ENCODE measurements at places on chromosomes 2 and 18. TPM values are rescaled to one million over a fixed set of nuclear protein-coding genes. Genes with fewer than 3 reads are reported as not detected.

The ALPG gene
- not detected for total RNA-seq

The CNDP1 gene
- total RNA-seq, result not detected

DNA sequence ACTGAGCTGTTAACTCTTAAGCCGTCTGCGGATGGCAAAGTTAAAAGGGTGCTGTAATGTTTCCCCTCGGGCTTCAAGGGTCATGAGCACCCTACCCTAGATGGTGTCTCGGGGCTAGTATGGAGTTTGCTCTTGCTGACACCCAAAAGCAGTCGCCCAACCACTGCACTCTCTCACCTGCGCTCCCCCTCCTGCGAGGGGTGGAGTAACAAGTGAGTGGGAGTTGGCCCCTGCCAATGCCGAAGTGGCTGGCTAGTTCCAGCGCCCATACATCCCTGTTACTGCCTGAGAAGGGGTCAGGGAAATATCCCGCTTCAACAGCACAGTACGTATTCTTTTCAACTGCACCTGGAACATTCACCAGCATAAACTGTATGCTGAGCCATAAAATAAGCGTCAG, 47.5 kb downstream of the FAM117B start:
- H3K27ac ChIP-seq, result no peak overlapping the region
- no peaks in the 10 kb centered on the region for H3K27me3 ChIP-seq
- no peak for DNase-seq

GRCh38 chr2:152046940-152047339, 51.9 kb downstream of the CACNB4 start:
- no peak overlapping the region for H3K4me3 ChIP-seq
- H3K4me1 ChIP-seq, result no peaks in the 10 kb centered on the region
- no peak overlapping the region for H3K27ac ChIP-seq

DNA sequence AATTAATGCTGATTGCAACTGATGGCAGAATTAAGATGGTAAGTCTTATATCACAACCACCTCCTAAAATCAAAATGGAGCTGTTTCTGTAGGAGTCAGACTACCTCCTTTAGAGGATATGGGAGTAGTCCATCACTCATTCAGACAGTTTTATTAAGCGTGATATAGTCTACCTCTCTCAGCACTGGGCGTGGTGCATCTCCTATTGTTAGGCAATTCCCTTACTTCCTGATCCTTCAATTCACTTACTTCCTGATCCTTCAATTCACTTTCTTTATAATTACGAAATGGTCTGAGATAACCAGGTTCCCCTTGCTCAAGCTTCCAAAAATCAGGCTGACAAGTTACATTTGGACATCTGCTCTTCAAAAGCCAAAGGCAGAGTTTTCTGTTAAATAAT, 31.9 kb downstream of the ATP8B1 start:
- H3K27me3 ChIP-seq, result no peaks in the 10 kb centered on the region
- no peak overlapping the region for H3K4me3 ChIP-seq
- no peaks in the 10 kb centered on the region for H3K36me3 ChIP-seq
- peaks cover 48% of the 10 kb centered on the region for H3K4me1 ChIP-seq

The GALNT14 gene
- total RNA-seq, result not detected

The AQP4 gene
- 9.9 TPM for total RNA-seq

GRCh38 chr2:33339269-33339668, 137.2 kb upstream of the RASGRP3 start:
- DNase-seq, result no peak
- no peaks in the 10 kb centered on the region for H3K4me1 ChIP-seq
- H3K27me3 ChIP-seq, result no peaks in the 10 kb centered on the region
- H3K27ac ChIP-seq, result no peak overlapping the region

The GLS gene
- total RNA-seq, result 32.6 TPM

DNA sequence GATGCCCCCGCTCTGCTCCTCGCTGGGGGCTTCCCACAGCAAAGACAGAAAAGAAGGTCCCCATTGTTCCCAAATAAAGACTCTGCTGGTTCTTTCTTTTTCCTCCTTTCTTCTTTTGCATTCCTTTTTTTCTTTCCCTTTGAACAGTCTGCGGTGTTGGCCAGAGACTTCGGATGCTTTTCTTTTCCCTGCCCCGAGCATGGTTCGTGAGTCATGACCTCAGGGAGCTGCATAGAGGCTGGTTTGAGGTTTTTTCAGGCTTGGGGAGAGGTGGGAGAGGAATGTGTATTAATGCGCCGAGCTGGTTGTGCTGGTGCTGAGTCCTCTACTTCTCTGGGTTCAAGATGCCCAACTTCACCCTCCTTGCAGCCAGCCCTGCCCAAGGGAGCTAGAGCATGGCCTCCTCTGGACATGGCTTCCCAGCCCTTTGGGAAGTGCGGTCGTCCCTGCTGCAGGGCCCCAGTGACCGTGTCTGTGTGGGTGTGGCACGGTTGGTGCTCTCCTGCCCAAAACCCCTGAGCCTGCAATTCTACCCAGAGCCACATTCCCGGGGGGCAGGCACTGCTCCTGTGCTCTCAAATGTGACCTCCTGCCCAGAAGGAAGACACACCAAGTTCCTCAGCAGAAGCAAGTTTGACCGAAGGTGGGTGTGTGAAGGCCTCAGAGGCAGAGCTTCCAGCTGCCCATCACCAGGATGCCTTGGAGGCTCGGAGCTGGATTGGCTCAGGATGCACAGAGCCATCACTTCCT, 9.0 kb upstream of the ARHGEF4 start:
- H3K4me1 ChIP-seq, result no peaks in the 10 kb centered on the region
- no peaks in the 10 kb centered on the region for H3K27me3 ChIP-seq
- no peak overlapping the region for H3K27ac ChIP-seq
- H3K36me3 ChIP-seq, result no peaks in the 10 kb centered on the region
- no peak overlapping the region for H3K4me3 ChIP-seq
- DNase-seq, result no peak

DNA sequence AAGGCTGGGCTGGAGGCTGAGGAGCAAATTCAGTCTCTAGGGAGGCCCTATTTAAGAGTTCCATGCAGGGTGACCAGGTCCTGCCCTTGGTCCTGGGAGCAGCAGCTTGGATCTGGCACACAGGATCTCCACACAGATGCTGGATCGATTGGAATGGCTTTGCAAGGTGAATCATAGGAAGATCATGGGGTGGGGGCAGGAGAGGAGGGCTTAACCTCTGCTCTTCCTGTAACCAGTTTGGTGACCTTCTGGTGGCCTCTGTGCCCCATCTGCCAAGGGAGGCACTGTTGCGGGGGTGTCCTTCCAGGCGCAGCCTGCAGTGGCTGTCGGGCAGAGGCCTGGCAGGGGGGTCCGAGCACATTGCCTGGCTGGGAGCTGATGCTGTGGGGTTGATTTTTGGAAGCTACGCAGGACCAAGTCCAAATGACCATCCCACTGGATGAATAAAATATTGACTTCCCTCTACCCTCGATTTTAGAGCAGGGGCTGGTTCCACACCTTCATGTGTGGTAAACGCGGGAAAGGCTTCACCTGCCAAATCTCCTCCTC, 79.7 kb downstream of the EDAR start:
- no peak overlapping the region for H3K4me3 ChIP-seq
- H3K36me3 ChIP-seq, result no peaks in the 10 kb centered on the region
- DNase-seq, result no peak
- H3K4me1 ChIP-seq, result no peaks in the 10 kb centered on the region

The GALNT5 gene
- not detected for total RNA-seq

GRCh38 chr2:33153008-33153407, 206.3 kb downstream of the LTBP1 start:
- no peak overlapping the region for H3K27ac ChIP-seq
- no peaks in the 10 kb centered on the region for H3K4me1 ChIP-seq
- no peaks in the 10 kb centered on the region for H3K36me3 ChIP-seq
- no peak for DNase-seq
- H3K4me3 ChIP-seq, result no peak overlapping the region

The CHRND gene
- total RNA-seq, result 119 TPM

- no peak overlapping the region for H3K4me3 ChIP-seq
- H3K27ac ChIP-seq, result no peak overlapping the region
- H3K4me1 ChIP-seq, result no peaks in the 10 kb centered on the region
- no peak for DNase-seq
Measured at GRCh38 chr2:72084584-72084976, 63.1 kb downstream of the CYP26B1 start.

DNA sequence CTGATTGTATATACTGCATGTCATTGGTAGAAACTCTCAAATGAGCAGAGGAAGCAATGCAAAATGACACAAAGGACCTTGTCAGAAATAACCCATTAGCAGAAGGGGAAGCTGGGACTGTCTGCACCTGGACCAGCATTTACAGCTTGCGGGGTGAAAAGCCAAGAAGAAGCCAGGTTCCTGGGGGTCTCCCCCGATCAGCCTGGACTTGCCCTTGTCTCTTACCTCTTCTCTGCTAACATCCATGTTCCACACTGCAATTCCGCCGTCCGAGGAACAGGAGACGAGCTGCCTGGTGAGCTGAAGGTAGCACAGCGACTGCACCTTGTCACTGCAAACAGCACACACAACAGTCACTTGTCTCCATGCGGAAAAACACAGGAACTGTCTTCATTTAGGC, 51.1 kb downstream of the WDFY1 start:
- no peaks in the 10 kb centered on the region for H3K36me3 ChIP-seq
- no peaks in the 10 kb centered on the region for H3K4me1 ChIP-seq
- no peaks in the 10 kb centered on the region for H3K27me3 ChIP-seq
- no peak overlapping the region for H3K27ac ChIP-seq
- no peak for DNase-seq

The SAG gene
- not detected for total RNA-seq

DNA sequence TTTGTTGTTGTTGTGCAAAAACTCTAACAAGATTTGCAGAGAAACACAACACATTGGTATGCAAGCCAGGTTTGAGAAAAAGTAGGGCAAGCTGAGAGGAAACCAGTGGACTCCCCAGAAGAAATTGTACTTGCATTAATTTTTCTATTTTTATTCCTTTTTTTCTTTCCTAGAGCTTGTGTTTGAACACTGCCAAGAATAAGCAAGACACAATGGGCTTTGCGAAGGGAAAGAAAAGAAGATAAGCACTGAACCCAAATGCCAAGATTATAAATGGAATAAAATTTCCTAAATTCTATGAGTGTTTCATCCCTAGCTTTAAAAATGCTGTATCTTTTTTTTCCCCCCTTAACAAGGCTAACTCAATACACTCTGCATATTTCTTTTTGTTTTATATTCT, 17.0 kb upstream of the CYTIP start:
- H3K4me3 ChIP-seq, result no peak overlapping the region
- H3K4me1 ChIP-seq, result no peaks in the 10 kb centered on the region
- no peak for DNase-seq
- H3K36me3 ChIP-seq, result no peaks in the 10 kb centered on the region
- no peak overlapping the region for H3K27ac ChIP-seq
- H3K27me3 ChIP-seq, result no peaks in the 10 kb centered on the region

The NDC80 gene
- 0.27 TPM for total RNA-seq

The RASGRP3 gene
- 22.5 TPM for total RNA-seq

The TDRD15 gene
- not detected for total RNA-seq

DNA sequence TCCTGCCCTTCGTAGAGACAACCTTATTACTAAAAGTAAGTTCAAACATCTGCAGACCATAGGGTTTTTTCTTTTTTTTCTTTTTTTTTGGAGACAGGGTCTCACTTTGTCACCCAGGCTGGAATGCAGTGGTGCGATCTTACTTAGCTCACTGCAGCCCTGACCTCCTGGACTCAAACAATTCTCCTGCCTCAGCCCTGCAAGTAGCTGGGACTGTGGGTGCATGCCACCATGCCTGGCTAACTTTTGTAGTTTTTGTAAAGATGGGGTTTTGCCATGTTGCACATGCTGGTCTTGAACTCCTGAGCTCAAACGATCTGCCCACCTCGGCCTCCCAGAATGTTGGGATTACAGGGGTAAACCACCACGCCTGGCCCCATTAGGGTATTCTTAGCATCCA, 32.4 kb downstream of the HADHA start:
- peaks cover 10% of the 10 kb centered on the region for H3K36me3 ChIP-seq
- H3K27ac ChIP-seq, result no peak overlapping the region
- no peaks in the 10 kb centered on the region for H3K27me3 ChIP-seq
- H3K4me1 ChIP-seq, result no peaks in the 10 kb centered on the region

DNA sequence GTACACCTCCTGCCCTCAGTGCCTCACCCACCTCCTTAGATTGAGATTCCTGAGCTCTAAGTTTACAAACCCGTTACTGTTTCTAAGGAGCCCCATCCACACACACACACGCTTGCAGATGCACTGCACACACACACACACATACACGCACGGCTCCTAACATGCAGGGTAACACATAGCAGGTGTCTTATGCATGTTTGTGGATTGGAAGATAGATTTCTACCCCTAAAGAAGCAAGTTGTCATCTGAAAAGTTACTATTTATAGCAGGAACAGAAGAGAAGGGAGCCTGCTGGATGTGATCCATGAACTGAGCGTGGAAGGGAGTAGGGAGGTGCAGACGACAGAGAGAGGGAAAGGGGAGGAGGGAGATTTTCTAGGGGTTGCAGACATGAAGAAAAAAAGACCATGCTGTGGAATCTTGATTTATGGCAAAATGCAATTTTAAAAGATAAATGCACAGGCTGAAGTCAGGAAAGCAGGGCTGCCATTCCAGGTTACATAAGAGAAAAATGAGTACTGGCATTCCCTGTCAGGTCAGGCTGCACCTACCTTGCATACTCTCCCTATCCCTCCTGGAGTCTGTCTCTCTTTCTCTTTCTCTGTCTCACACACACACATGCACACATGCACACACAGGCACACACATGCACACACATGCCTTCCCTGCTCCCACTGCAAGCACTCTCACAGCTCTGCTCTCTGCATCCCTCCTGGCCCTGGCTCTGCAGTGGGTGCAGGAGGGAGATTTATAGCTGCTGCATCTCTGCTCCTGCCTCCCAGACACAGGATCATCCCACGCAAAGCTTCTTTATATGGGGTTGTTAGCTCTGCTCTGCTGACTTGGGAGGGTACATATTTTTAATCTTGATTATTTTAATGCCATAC, 192.6 kb upstream of the MYT1L start:
- DNase-seq, result no peak
- H3K4me3 ChIP-seq, result no peak overlapping the region
- H3K27me3 ChIP-seq, result no peaks in the 10 kb centered on the region
- H3K36me3 ChIP-seq, result no peaks in the 10 kb centered on the region
- H3K27ac ChIP-seq, result no peak overlapping the region

DNA sequence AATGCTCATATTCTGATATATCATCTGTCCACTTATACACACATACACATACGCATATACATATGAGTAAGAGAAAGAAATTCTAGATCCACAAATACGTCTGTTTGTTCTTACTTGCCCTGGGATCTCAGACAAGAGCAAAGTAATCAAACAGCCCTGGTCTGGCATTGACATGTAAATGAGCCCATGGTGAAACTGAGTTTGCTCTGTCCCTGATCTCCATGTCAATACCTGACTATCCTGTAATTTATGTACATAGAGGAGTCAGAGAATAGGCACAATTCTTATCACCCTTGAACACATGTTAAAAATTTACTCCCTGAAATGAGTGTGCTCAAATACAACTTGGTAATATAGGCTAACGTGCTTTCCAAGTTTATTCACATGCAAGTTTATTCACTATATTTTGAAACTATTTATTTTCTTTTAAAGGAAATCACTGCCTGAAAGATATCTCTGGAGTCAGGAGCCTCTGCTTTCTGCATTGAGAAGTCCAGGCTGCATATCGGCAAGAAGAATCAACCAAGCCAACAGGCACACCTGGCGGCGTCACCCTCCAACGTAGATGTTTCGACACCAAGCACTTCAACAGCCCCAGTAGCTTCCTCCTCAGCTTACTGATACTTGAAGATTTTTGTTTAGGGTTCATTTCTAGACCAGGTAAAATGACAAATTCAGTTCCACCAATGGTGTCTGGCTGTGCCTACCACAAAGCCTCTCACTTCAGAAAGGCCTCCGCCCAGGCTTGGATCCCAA, 100.6 kb downstream of the CMPK2 start:
- H3K36me3 ChIP-seq, result no peaks in the 10 kb centered on the region
- no peak overlapping the region for H3K4me3 ChIP-seq
- DNase-seq, result no peak
- no peaks in the 10 kb centered on the region for H3K27me3 ChIP-seq
- H3K4me1 ChIP-seq, result no peaks in the 10 kb centered on the region

GRCh38 chr2:199206536-199206935, 251.2 kb downstream of the SATB2 start:
- DNase-seq, result no peak
- H3K27ac ChIP-seq, result no peak overlapping the region
- H3K4me1 ChIP-seq, result no peaks in the 10 kb centered on the region
- H3K36me3 ChIP-seq, result no peaks in the 10 kb centered on the region
- H3K4me3 ChIP-seq, result no peak overlapping the region

Data from gastrocnemius medialis (tissue), 4 donors.